Activated T-cell treated with anti-CD3 and anti-CD28 coated beads, Interleukin-2, amount 50 U/mL, for 48 hours (primary cell): ENCODE measurements at places on chromosomes 5 and 9.

DNA sequence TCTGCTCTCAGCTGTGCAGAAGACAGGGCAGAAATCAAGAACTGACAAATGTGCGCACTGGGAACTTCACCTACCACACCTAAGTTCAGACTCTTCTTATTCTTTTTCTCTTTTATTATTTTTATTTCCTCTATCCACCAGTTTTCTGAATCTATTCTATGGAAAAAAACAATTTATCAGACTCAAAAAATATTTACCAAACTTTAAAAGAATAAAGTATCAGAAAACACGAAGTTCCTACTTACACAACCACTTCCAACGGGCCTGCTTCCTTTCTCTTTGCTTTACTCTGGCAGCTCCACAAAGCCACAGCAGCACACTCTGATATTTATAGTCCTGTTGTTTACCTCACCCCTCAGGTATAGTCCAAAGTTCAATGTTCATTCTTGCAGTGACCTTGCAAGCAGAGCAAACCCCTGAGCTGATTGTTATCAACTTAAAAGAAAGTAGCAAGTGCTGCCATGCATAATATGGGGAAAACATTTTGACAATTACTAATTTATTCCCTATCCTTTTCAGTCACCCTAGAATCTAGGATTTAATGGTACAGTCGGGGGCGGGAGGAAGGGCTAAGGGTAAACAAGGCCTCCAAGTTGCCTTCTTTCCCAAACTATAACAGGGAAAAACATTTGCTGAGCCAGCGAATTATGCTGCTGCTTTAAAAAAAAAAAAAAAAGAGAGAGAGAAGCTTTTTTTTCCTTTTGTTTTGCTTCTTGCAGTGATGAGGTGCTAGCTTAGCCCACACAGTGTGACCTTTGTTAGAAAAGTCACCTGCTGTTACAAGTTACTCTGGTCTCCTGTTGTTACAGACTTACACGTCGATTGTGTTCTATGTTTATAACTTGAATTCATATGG lies at the start of gene SELENOP:
TSS of gene SELENOP (minus strand) at position 302 of the 856 bp plus-strand sequence. CDS start 3,539 bp downstream, outside the sequence.
- no peak for DNase-seq

DNA sequence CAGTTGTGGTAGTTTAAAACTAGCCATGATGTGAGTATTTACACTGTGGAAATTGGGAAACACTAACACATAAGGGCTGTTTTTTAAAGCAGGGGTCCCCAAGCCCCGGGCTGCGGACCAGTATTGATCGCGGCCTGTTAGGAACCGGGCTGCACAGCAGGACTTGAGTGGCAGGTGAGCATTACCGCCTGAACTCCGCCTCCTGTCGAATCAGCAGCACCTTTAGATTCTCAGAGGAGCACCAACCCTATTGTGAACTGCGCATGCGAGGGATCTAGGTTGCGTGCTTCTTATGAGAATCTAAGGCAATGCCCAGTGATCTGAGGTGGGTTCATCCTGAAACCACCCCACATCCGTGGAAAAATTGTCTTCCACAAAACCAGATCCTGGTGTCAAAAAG lies 127.8 kb downstream of the PCSK5 start:
- no peak for DNase-seq

- DNase-seq = no peak
These were observed 163.6 kb downstream of the ENC1 start for GRCh38 chr5:74476819-74477453.

- DNase-seq = no peak
These were observed 49.4 kb upstream of the NEURL1B start for GRCh38 chr5:172591636-172592035.

GRCh38 chr5:127311349-127311748 lies 20.8 kb downstream of the MEGF10 start:
- DNase-seq = no peak
